Upper lobe of right lung (tissue), 1 donor: ENCODE measurements at places on chromosomes 12 and 14. TPM values are rescaled to one million over a fixed set of nuclear protein-coding genes. Genes with fewer than 3 reads are reported as not detected.

The SLC7A7 gene
- total RNA-seq, result 84.4 TPM

The ATG101 gene
- total RNA-seq, result 37.3 TPM

The YARS2 gene
- total RNA-seq, result 10.9 TPM

The NRL gene
- total RNA-seq, result 2.8 TPM

The KCNA5 gene
- total RNA-seq, result 1.8 TPM

The FSCB gene
- not detected for total RNA-seq

The CD163 gene
- total RNA-seq, result 234 TPM

DNA sequence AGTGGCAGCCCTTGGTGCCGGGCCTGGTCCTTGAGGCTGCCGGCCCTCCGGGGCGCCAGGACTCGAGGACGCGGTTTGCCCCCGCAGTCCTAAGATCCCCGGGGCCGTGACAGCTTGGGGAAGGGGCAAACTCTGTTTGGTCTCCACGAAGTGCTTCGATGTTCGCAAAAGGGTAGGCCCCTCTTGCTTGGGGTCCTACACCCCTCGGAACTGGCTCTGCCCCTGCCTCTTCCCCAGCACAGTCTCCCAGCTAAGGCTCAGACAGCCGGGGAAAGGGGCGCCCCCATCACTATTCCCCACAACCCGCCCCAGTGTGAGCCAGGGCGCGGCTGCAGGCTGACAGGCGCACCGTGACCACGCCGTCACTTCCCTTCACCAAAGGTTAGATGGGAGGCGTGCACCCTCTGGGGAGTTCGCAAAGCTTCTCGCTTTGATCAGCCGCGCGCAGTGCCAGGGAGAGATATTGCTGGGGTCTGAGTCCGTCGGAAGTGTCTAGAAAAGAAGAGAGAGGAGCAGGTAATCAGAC, 7.2 kb upstream of the OTX2 start:
- no peak for DNase-seq

DNA sequence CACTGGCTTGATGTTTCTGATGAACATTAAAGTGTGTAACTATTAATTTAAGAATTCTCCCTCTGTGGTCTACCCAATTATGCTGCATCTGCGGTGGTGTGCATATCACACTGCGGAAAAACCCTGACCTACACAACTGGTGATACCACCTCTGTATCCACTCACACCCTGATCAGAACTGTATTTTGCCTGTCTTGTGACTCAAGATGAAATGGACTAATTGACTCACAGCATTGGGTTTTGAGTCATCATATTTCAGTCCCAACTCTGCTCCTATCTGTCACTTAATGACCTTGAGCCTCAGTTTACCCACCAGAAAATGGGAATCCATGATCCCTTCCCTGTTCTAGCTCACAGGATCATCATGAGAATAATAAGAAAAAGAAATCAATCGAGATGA, 65.6 kb downstream of the NUAK1 start:
- DNase-seq, result no peak

DNA sequence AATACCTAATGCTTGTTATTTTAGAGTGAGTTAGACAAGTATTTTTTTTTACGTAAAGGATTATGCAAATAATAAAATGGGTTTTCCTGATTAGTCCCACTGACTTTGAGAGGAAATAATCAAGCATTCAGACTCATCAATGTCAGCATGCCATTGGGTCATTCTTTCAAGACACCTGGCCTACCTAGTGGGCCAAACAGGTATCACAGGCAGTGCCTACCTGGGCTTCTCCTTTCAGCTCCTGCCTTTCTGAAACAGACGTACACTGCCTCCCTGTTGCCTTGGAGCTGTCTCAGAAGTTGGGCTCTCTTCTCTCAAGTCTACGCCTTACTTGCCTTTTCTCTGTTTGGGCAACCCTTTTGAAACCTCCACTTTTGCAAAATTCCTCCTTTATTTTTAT, 545.6 kb downstream of the SNAPC1 start:
- no peak for DNase-seq

GRCh38 chr14:68575426-68575825, 217.4 kb downstream of the ZFP36L1 start:
- DNase-seq, result no peak

GRCh38 chr14:68359837-68360552, 432.9 kb downstream of the ZFP36L1 start:
- peak; percentile 86 for DNase-seq

DNA sequence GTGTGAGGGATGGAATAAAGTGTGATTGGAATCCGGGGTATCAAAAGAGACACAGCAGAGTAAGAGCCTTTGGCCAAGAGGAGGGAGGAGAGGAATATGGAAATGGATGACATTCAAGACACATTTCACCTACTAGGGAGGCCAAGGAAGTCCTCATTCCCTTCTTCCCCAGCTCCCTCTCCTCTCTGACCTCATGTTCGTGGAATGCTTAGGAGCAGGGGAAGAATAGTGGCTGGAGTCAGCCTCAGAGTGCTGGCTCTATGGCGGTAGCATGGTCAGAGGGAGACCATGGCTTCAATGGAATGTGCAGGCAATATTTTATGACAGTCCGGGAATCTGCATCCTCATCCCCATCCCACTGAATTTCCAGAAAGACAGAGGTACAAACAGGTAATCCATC, 196.6 kb downstream of the EGLN3 start:
- DNase-seq, result no peak

DNA sequence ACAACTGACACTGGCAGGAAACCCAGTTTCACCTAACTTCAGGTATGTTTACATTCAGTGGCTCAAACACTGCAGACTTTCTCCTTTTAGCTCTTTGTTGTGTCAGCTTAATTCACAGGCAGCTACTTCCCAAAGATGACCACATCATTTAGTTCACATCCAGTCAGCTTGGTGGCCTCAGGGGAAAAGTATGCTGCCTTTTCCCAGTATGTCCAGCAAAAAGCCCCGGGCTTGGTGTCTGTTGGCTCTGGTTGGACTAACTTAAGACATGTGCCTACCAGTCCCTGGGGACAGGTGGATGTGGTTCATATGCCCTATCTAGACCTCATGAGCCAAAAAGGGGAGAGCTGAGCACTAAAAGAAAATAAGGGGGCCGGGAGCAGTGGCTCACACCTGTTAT, 56.4 kb downstream of the GOLGA5 start:
- DNase-seq, result no peak

- peak; percentile 76 for DNase-seq
Measured at GRCh38 chr12:6074979-6075585, 49.4 kb downstream of the VWF start.

- DNase-seq, result peak; percentile 57
Measured at GRCh38 chr14:92568621-92569479, 55.3 kb downstream of the RIN3 start.

- no peak for DNase-seq
Measured at GRCh38 chr14:54261283-54261682, 135.5 kb upstream of the CDKN3 start.
